ENCODE measurements at places on chromosomes 2 and 18. TPM values are rescaled to one million over a fixed set of nuclear protein-coding genes. Genes with fewer than 3 reads are reported as not detected.

RNF152 gene
- total RNA-seq: 18.3 TPM

DNA sequence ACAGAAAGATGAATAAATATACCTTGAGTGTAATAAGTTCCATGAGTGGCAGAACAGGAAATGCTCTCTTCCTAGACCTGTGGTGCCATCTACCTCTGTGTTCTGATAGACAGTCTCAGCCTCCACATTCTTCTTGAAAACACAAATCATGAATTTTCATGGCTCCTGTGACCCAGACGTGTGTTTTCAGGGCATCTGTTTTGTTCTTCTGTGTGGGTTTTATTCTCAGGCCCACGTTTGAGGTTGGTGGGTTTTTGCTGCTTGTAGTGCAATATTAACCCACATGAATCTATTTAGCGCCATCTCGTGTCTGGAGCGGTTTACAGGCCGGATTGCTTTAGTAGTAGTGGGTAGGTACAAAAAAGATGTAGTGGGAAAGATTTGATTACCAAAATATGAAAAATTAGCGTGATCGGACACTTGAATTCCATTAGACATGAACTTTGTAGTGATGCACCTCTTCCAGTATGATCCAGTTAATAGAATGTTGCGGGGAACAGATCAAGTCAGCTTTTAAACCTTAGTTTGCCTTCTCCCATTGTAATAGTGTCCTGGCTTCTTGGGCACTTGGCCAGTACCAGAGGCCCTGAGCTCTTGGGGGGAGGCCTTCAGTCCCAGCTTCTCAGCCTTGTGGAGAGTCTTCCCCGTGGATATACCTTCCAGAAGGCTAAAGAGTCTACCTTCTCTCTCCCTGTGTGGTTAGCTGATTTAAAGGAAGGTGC is 256.5 kb downstream of the TPGS2 start:
- DNase-seq: peak; percentile 58

DNA sequence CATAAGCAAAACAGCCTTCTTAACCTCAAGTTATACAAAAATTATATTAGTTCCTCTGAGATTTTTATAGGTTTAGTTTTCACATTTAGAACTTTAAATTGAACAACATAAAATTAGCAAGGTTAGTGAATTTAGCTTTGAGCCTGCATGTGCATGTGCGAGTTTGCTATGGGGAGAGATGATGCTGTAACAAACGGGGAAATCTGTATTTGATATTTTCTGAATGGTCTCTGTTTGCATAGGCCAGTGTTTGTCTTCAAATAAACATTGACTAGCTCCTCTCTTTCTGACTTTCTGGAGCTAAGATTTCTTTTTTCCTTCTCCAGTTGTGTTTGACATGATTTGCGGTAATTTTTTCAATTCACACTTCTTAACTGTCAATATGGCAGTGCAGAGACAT is 30.9 kb upstream of the IL18RAP start:
- no peak for DNase-seq

- DNase-seq: no peak
Measured at GRCh38 chr2:84041506-84041905, 417.6 kb downstream of the SUCLG1 start.
